ENCODE measurements at places on chromosomes 12 and 14. TPM values are rescaled to one million over a fixed set of nuclear protein-coding genes. Genes with fewer than 3 reads are reported as not detected.

DRAM1 gene
- 4.1 TPM for total RNA-seq

DNA sequence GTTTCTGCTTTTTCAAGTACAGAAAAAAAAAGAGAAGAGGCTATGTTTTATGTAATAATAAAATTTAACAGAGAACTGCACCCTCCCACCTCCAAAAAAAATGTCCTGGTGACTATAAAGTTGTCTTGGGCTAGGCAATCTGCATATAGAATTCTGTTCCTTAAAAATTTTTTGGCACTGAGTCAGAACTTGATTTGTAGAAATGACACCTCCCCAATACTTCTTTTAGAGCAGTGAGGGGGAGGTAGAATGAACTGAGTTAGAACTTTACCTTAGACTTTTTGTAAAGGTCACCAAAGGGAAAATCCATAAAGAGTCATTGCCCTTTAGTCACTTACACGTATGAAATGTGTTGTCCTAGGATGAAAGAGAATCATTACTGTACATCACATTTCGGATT, 80.0 kb downstream of the BTG1 start:
- no peak for DNase-seq

- no peak for DNase-seq
Measured at GRCh38 chr12:113066813-113067400, 10.4 kb downstream of the DTX1 start.

CCDC197 gene
- not detected for total RNA-seq

KIF26A gene
- 0.17 TPM for total RNA-seq

CCDC60 gene
- total RNA-seq = not detected

DNA sequence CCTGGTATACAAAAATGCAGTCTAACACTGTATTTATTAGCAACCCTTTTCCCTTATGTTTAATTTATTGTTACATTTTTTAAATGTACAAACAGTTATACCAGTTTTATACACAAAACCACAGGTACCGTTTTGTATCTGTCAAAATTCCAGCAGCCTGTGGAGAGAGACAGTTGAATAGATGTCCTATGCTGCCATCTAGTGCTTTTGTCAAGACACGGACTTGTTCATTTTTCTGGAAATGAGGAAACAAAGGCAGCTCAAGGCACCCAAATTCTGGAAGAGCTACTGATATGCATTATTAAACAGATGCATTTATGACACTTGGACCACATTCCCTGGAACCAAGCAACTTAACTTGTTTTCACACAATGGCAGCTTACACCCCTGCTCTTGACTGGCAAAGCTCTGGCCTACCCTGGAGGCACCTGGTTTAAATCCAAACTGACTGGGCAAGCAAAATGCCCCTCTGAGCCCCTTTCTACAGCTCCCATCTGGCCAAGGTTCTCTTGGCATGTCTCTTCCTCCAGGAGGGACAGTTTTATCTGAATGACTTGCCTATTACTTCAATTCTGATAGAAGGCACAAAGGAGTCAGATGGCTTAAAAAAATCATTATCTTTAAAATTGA, 286.9 kb upstream of the PRKD1 start:
- no peak for DNase-seq

Measured in activated T-helper 1 cell treated with anti-CD3 and anti-CD28 coated beads, Interleukin-12 subunit alpha, Interleukin-12 subunit beta, Interleukin-2, Interleukin-4 antibody, amounts not matched to agents 30 ng/mL and 10 ng/mL and 1 ng/mL, durations not matched to agents 14 hours and 24 hours and 36 hours (primary cell).